EH (cell line): ENCODE measurements at places on chromosomes 12 and 14.

DNA sequence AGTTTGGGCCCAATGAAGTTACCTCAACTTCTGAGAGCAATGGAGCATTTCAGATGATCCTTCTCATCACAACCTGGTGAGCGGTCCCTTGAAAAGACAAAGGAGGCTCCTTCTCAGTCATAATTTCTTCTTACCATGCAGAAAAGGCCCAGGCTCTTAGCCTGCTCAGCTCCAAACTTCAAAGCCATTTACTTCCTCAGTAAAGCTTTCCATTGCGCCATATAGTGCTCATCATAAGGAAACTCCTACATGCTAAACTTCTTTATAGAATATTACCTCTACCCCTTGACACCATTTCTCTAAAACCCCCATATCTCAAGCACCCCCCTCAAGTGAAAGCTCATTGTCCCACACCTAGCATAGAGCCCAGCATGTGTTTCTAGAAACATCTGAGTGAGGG lies 127.1 kb downstream of the GTF2A1 start:
- no peak for DNase-seq

DNA sequence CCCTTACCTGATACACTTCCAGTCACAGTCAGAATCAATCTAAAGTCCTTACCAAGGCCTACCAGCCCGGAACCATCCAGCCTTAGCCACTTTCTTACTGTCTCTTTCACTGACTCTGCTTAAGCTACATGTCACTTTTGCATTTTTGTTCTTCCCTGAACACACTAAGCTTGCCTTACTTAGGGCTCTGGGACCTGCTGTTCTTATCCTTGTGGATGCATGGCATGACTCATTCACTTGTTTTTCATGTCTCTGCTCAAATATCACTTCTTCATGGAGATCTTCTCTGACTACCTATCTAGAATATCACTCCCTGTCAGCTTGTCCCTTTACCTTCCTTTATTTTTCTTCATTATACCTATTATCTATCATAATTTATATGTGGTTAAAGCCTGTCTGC lies 65.6 kb upstream of the ZDHHC17 start:
- peak; percentile 39 for DNase-seq

DNA sequence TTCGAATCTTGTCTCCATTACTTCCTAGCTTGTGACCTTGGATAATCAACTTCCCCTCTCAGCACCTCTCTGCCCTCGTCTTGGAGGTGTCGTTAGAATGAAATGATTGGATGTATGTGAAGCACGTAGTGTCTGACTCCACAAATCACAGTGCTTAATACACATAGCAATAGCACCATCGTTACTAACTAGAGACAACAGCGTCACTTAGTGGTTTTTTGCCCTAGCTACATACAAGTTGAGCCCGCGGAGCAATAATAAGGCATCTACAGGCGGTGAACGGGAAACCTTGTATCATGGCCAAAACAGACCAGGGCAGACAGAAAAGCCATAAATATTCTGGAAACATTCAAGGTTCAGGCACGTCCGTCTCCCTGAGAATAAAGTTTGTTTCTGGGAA lies 154.9 kb downstream of the ASCL4 start:
- DNase-seq = peak; percentile 32

- DNase-seq = no peak
Measured at GRCh38 chr14:92756446-92756845, 8.0 kb upstream of the LGMN start.

DNA sequence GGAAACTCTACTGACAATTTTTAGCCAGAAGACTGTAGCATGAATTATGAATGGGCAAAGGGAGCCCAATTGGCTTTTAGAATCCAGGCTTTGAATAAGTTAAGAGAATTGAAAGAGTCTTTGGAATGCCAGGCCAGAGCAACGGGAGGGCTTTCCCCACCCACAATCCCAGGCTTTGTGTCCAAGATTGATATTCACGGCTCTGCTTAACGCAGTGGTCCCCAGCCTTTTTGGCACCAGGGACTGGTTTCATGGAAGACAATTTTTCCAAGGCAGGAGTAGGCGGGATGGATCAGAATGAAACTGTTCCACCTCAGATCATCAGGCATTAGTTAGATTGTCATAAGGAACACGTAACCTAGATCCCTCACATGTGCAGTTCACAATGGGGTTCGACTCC lies 79.6 kb downstream of the EPS8 start:
- no peak for DNase-seq

GRCh38 chr14:64654246-64654900 lies 49.9 kb upstream of the PLEKHG3 start:
- DNase-seq = peak; percentile 93

- peak; percentile 76 for DNase-seq
Measured at GRCh38 chr12:55728186-55728938, 447 bp downstream of the CD63 start.

DNA sequence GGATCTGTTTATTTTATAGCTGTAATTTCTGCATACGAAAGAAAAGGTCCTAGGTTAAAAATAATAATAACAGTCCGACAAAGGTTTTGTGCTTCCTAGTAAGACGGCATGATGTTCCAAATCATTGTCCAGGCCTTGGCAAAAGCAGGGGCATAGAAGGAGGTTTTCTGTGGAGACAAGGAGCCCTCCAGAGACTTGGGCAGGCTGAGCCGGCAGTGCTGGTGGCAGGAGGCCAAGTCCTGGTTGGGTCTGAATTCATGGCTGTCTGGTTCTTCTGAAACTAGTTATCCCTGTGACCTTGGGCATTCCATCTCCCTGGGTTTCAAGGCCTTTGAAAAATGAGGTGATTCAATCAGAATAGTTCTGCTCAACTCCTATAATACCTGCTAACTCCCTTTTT lies 44.0 kb downstream of the KCNK13 start:
- DNase-seq = no peak

GRCh38 chr12:91441246-91441645 lies 258.6 kb upstream of the DCN start:
- no peak for DNase-seq

DNA sequence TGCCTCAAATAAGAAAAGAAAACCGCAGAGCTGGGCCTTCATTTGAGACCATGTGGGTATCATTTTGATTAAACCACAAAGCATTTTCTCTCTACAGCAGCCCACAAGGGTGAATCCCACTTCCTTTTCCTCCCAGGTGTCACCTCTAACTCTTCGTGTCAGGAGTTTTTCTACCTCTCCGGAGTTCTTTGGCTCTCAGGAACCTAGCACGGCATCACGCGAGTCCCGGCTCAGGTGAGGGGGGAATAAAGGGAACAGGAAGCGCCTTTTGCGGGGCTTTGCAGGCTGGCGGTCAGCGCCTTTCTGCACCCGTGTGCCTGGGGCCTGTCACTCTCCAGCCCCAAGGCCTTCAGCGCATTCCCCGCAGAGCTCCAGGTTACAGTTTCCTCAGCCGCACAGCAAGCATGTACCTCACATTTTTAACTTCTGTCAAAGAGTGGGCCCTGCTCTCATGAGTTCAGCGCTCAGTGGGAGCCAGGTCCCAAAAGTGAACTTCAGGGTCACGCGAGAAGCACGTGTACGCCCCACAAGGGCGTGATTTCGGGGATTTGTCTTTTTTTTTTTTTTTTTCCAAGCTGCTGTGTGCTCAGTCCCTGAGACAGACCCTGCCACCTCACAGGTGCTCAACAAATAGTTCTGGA lies 740 bp upstream of the PRPF40B start:
- DNase-seq = peak; percentile 36

- peak; percentile 53 for DNase-seq
Measured at GRCh38 chr12:118102070-118102469, 1.7 kb downstream of the VSIG10 start.

DNA sequence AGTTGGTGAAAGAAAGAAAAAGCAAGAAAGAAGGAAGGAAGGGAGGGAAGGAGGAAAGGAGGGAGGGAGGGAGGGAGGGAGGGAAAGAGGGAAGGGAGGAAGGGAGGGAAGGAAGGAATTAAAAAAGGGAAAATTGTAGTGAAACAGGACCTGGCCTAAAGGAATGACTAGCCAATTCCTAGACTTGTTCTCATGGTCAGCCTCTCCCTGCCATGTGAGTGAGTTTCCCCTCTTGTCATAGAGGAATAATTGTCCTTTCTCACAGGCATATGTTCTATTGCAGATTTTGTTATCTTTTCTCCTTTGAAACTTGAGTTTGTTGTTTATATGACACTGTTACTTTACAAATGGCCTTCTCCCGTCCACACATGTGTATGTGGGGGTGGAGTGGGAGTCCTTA lies 81.9 kb downstream of the TMEM260 start:
- DNase-seq = no peak

DNA sequence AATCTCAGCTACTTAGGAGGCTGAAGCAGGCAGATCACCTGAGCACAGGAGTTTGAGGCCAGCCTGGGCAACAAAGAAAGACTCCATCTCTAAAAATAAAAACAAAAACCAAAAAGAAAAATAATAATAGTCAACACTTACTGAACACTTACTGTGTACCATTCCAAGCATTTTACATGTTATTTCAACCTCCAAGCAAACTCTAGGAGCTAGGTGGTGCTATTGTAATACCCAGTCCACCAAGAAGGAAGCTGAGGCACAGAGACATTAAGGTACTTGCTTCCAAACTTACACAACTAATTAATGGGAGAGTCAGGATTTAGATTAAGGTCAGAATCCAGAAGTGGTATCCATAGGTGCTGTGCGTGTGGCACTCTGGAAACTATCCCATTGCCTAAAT lies 13.7 kb upstream of the OR6J1 start:
- DNase-seq = peak; percentile 51

- DNase-seq = peak; percentile 36
Measured at GRCh38 chr12:9925705-9926393, 6.3 kb downstream of the CLEC2A start.

DNA sequence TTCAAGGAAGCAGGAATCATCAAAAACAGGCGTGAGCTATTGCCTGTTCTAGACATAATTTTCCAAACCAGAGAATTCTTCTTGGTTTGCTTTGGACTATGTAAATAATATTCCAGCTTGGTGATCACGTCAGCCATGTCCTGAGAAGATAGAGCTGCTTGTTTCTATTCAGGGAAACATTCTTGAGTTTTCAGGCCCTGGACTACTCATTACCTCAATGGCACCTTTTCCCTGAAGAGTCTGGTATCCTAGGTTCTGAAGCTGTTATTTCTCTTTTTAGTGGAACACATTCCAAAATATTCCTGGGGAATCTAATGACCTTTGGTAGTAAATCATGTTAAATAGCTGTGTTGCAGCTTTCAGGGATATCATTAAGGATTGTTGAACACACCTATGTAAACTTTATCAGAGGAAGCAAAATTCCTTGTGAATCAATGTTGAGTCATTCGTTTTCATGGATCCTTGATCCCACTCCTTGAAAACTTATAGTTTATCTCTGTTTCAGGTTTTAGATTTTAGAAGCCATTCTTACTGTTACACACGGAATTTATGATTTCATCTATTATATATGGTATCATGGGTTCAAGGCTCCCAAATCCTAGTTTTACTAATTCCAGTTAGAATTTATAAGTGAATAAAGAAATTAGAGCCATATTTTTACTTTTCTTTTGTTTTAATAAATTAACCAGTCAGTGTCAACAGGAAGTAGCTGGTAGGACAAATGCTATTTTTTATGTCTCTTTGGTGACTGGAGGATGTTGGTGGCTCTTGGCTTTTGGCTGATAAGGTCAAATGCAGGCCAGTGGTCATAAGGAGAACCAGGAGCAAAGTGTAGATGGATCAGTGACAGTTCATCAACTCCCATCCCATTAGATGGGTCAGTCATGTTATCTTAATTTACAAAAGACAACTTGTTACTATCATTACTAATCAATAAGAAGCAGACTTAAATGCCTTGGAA lies 380.1 kb downstream of the ZFP36L1 start:
- DNase-seq = no peak

DNA sequence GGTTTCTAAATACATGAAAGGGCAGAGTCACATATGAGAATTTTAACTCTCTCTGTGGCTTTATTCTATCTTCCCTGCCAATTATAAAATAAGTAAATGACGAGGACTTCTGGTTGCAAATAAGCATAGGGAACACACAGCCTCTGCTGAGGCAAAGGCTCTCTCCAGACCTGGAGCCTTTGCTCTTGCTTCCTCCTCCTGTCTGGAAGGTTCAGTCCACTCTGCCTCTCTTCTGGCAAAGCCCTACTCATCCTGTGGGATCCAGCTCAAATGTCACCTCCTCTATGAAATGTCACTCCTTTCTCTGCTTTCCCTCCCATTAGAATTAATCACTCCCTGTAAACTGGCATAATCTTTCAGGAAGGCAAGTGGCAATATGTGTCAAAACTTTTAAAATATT lies 41.9 kb downstream of the PKP2 start:
- DNase-seq = no peak

DNA sequence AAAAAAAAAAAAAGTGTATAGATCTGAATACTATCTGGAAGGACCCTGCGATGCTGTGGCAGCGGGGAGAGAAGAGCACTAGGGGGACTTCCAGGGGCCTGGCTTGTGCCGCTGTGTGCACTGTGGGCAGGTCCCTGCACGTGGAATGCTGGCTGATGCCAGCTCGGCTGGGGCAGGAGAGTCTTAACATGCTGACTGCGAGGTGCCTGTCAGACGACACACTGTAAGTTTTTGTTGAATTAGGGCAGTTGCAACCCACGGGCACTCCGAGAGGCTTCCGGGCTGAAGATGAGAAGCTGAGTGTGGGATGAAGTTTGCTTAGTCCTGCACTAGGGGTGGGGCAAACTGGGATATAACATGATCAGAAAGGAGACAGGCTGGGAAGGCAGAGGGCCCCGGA lies 10.7 kb downstream of the GLT1D1 start:
- no peak for DNase-seq

DNA sequence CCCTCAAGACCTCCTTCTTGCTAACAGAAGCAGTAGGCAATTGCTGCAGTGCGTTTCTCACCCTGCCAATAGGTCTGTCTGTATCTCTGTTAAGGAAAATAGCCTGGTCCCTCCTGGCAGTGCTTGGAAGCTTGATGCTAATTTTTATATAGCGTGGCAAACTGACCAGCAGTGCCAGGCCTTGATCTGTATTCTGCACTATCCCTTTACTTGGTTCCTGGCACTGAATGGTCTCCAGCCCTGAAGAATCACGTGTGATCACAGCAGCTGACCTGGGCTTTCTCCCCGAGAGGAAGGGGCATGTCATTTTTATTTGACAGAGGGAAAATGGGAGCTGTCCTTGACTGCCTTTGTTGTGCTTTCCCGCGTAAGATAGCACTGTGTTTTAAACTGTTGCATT lies 48.7 kb upstream of the TRAF3 start:
- DNase-seq = no peak

DNA sequence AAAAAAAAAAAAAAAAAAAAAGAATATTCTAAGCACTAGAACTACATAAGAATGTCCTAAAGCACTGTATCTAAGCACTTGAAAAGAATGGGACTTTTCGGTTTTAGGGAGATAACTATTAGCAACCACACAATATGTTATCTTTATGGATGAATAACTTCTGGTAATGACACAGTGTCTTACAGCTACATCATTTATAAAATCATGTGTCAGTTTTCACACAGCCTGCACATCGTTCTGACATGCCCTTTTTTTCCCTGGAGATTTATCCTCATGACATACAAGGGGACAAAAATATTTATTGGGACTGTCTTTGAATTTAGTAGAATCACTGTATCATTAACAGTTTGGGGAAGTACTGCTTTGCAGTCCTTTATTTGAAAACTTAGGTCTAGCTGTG lies 17.3 kb downstream of the TMEM19 start:
- no peak for DNase-seq
